Activated T-helper 9 cell treated with anti-CD3 and anti-CD28 coated beads, Interleukin-2, amount 50 U/mL, for 16 hours (primary cell): ENCODE measurements at places on chromosomes 5 and 9.

DNA sequence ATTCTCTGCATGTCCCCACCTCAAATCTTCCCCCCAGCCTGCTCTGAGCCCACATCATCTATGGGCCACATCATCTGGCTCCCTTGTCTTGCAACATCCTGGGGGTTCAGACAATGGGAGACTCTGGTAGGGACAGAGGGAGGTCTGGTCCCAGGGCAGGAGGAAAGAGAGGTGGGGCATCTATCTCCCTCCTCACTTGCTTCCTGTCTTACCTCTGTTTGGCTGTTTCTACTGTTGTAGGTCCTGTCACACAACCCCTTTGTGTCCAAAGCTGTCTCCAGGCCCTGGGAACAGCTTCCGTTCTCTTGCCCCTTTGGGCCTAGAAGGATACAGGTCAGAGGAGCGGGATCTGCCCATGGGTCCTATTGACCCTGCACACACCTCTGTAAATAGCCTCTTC, 227.2 kb downstream of the NSG2 start:
- DNase-seq: no peak

DNA sequence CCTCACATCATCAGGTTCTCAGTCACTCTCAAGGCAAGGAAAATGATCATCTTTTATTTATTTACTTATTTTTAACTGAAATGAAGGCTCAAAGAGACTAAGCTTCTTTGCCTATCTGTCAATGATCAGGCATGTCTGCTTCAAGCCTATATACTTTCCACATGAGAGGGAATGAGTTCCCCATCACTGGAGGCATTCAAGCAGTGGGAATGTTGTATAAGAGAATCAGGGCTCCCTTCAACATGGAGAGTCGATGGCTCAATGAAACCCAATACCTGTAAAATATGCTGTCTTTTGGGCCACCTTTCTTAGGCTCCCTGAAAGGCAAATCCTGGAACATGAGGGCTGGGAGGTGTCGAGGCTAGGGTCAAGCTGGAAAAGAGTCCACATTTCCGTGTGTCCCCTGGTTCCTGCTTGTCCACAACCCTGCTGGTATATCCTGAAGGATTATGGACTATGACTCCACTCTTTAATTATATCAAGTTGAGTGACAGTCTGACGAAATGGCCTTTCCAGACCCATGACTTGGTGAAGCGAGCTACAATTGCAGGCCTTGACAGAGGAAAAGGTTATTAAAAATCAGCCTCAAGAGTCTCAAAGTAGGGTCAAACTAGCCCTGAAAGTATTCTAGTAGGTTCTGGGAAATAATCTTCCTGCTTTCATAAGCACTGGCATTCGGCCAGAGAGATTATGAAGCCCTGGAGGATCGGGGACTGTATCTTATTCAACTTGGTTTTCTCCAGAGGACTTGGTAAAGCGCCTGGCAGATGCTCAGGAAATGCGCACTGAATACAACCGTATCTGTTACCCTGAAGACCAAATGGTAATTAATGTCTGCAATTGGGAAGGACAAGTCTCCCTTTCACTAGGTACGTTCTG, 145.9 kb upstream of the TBC1D2 start:
- no peak for DNase-seq

DNA sequence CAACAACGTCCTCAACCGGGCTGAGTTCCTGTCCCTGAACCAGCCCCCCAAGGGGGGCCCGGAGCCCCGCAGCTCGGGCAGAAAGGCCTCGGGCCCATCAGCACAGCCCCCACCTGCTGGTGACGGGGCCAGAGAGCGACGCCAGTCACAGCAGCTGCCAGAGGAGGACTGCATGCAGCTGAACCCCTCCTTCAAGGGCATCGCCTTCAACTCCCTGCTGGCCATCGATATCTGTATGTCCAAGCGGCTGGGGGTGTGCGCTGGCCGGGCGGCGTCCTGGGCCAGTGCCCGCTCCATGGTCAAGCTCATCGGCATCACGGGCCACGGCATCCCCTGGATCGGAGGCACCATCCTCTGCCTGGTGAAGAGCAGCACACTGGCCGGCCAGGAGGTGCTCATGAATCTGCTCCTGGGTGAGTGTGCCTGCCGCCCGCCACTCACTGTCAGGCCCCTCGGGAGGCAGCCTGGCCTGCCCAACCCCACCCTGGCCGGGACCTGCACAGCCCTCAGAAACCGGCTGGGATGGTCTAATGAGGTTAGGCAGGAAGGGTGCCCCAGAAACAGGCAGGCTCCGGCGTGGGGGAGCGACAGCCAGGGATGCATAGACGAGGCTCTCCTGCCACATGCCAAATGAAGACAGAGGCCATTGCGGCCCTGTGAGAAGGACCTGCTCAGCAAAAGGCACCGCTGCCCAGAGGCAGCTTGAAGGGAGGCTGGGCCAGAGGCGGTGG, 678 bp downstream of the PLPP7 start:
- no peak for DNase-seq

DNA sequence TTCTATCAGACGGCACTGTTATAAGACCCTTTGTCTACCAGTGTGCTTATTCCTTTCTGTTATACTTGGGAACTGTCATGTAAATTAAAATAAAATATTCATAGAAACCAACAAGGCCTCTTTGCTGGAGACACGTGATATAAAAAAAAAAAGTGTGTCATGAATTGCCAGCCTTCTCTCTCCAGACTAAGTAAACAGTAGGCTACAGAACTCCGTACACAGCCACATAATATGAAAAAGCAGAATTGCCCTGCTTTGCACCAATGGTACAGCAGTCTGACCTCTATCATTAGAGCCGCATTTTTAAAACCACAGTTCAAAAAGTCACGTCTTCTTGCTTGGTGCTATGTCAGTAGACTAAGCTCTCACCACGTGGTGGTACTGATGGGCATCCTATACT, 231.3 kb downstream of the SEMA5A start:
- DNase-seq: no peak

GRCh38 chr9:3585606-3586005, 59.8 kb upstream of the RFX3 start:
- DNase-seq: no peak

DNA sequence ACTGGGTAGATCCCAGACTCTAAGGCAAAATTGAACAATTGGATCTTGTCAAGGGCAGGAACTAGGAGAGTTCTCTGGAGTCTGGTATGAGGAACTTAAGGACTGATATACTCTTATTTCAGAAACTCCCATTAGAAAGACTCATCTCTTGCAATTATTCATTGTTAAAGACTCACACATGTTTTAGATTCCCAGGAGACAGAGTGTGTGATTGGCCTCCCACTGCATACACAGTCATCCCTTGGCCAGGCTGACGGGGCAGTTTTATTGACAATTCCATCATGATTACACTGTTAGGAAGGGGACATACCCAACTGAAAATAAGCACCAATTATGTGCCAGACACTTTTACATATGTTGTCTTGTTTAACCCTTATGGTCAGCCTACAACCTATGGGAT, 347.2 kb downstream of the DMAC1 start:
- no peak for DNase-seq

GRCh38 chr5:124057724-124058231, 545.8 kb downstream of the CSNK1G3 start:
- no peak for DNase-seq

DNA sequence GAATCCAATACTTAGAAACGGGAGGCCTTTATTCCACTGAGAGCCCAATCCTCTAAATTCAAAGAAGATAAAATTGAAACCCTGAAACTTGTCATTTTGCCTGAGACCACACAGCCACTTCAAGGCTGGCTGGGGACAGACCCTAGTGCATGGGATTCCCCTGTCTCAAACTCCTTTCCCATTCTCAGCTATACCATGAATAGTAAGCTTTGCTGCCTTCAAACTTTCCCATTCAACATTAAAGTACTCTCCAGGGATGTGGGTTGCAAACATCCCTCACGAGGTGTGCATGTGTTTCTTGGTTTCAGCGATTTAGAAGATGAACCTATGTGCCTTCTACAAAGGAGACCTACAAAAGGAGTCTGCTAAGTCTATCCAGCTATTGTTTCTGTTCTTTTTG, 64.6 kb downstream of the GABRB2 start:
- DNase-seq: no peak

DNA sequence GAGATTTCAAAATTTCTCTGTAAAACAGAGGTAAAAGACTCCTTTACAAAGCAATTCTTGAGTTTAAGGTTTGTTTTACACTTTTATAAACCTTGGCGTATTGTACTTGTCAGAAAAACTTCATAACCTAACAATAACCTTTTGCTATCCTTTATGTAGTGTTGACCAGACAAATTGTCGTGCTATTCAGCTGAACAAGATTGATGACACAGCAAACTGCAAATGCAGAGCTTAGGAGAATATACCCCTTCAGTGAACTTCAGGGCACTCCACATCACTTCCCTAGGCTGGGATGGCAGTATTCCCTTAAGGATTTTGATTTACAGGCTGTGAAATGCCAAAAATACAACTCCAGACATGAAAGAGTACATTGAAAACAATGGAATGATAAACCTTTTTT, 89.2 kb upstream of the CDH18 start:
- no peak for DNase-seq

DNA sequence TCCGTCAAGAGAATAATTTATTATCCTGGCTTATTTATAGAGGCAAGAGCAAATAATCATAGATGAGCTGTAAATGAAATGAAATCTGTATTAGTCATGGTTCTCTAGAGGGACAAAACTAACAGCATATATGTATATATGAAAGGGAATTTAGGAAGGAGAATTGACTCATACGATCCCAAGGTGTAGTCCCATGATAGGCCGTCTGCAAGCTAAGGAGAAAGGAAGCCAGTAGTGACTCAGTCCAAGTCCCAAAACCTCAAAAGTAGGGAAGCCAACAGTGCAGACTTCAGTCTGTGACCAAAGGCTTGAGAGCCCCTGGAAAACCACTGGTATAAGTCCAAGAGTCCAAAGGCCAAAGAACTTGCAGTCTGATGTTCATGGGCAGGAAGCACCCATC, 515.9 kb upstream of the CYLC2 start:
- DNase-seq: no peak

GRCh38 chr5:96881511-96882115, 5.3 kb downstream of the ERAP2 start:
- DNase-seq: no peak

GRCh38 chr5:44167540-44167939, 221.7 kb downstream of the FGF10 start:
- no peak for DNase-seq

- no peak for DNase-seq
These were observed 123.3 kb upstream of the ERCC6L2 start for GRCh38 chr9:95752129-95752731.

DNA sequence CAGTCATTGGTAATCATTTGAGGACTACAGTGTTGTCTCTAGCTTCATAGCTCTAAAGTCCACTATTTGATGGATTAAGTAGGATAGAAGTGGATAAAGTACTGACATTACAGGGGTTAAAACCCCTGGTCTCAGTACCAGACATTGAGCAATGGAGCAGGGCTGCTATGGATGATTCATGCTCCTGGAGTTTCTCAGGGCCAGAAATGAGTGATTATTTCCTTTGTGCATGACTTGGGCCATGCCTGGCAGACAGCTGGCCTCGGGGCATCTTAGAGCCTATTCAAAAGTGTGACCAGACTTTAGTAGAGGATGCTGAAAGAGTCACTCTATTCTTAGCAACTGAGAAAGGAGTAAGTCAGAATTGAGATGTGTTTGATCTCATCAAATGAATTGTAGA, 350.7 kb upstream of the TLE4 start:
- no peak for DNase-seq

- no peak for DNase-seq
These were observed 25.2 kb upstream of the OLFM1 start for GRCh38 chr9:135062254-135062653.

DNA sequence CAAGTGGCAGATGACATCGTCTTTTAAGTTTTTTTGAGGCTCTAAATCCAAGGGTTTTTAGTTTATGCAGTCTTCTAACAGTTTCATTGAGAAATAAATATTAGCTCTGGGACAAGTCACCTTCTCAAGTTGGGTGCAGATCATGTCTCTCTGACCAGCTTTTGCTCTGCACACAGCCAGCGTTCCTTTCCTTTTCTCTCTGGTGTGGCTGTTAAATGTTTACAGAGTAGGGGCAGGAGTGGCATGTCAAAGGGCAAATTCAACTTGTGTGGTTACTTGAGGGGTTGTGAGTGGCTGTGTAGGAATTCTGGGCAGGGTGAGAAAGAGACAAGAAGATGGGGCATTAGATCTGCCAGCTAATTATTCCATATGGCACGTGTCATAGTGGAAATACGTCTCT, 187.5 kb upstream of the HMHB1 start:
- DNase-seq: no peak

DNA sequence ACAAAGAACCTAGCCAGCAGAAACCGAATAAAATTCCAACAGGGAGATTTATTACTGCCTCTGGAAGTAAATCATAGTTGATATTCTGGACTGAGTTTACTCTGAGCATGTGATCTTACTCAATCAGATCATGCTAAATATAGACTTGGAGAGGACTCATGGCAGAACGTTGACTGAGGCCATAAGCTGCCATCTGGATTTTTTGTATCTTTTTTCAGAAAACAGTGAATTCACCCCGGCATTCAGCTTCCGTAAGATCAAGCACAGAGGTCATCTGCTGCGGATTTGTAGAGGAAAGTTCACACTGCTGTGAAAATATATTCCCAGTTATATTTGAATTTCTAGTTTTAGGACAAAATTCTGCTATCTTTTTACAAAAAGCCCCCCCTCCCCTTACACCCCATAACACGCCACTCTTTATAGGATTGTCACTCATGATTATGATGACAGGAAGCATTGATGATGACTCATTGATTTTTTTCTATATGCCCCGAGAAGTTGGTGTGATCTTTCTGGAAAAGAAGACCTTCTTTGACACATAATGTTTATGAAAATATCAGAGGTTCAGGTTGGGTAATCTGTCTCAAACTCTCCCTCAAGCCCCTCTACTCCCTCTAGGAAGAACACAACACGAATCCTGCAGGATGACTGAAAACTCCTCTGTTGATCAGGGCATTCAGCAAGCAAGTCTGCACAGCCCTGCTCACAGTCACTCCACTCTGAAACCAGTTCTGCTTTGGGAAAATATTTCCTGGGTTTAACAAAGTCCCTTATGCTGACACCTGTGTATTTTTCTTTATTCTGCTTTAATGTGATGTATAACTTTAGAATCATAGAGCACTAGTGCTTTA, 70.8 kb downstream of the NXNL2 start:
- DNase-seq: no peak

- no peak for DNase-seq
These were observed 19.9 kb upstream of the LPCAT1 start for GRCh38 chr5:1543398-1544293.

DNA sequence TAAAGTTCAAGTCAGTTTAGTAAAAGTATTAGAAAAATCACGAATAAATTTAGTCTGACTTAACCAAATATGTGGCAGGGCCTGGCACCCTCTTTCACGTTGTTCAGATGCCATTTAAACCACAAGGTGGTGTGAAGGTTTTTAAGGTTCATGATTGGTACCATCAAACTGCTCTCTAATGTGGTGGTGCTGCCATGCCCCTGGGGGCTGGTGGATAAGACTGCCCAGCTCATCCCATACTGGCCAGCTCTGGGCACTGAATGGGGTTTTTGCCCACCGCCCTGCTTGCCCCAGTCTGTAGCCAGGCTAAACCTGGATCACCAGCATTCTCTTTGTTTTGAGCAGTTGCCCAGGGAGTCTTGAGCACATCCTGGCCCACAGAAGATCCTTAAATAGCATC, 159.3 kb downstream of the GABBR2 start:
- no peak for DNase-seq

- no peak for DNase-seq
These were observed 453.5 kb downstream of the GADD45G start for GRCh38 chr9:90058182-90058763.
